Activated gamma-delta T cell treated with anti-CD3 and anti-CD28 coated beads, Interleukin-2, amount 50 U/mL, for 16 hours (primary cell): ENCODE measurements at places on chromosomes 7 and 10.

GRCh38 chr7:106367018-106367420, 82.2 kb upstream of the NAMPT start:
- no peak for DNase-seq

DNA sequence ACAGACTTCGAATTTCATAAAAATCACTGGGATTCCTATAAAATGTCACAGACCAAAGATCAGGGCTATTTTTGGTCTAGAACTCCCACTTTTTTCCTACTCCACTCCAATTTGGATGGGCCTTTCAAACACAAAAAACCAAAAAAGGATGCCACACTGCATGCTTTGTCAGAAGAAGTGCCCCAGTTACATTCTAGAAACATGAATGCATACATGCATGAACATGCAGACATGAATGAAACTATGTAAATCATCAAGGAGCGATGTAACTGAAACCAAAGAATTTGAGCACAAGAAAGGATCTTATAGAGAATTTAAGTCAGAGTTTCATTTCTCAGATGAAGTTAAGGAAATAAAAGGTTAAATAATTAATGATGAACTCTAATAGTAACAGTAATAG, 31.8 kb upstream of the FAM133B start:
- DNase-seq: no peak

- DNase-seq: no peak
Measured at GRCh38 chr7:33418251-33418701, 288.9 kb downstream of the BBS9 start.

- DNase-seq: no peak
Measured at GRCh38 chr10:118776960-118777359, 22.2 kb upstream of the CACUL1 start.

DNA sequence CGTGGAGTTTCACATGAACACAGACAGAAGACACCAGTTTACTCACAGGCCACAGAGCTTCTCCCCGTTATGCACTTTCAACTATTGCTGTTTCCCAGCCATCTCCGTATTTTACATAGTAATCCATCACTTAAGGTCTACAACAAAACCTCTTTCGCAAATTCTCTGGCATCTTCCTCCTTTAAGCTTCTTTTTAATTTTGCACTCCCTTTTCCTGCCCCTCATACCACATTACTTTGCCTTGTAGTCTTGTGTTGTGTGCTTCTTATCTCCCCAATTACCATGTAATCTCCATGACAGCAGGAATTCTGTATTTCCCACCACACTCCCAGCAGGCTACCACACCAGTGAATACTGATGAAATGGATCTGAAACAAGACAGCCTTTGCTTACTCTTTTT, 87.3 kb downstream of the ODAD2 start:
- DNase-seq: no peak

DNA sequence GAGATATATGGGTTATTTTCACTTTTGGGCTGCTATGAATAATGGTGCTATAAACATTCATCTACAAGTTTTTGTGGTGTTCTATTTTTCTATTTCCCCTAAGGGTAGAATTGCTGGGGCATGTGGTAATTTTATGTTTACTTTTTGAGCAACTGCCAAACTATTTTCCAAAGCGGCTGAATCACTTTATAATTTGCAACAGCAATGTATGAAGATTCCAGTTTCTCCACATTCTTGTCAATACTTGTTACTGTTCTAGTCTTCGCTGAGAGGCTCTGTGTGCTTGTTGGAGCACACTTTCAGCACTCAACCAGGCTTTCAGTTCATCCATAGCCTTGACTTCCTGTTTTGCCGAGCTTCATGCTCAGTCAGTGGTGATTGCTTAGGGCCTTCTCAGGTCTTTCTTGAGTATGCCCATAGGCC, 39.0 kb downstream of the ADK start:
- DNase-seq: no peak

DNA sequence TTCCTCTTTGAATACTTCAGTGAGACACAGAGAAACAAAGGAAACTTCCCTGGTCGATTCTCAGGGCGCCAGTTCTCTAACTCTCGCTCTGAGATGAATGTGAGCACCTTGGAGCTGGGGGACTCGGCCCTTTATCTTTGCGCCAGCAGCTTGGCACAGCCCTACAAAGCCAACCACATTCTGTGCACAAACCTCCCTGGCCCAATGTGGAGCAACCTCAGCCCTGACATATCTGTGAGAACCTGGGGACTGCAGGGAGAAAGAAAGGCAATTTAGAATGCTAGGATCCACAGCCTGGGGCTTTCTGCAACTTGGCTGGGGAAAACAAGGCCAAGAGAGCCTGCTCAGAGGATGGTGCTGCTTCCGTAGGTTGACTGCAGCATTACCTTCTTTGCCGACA, 63.5 kb upstream of the PRSS58 start:
- DNase-seq: no peak

DNA sequence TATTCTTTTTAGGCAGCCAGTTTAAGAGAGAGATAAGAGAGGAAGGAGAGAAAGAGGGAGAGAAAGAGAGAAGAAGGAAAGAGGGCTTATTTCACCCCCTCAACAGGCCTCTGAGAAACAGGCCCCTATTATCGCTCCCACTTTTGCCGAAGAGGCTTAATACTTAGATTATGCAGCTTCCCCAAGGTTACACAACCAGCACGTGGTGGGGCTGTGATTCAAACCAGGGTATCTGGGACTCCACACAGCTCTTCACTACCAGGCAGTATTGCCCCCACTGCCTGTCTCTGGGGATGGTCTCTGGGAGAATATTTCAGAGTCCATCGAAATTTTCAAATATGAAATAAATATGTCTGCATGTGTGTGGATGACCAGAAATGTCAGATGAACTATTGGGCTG, 3.0 kb downstream of the GIMAP1 start:
- no peak for DNase-seq

- DNase-seq: no peak
Measured at GRCh38 chr10:96636551-96636950, 49.7 kb upstream of the TM9SF3 start.

DNA sequence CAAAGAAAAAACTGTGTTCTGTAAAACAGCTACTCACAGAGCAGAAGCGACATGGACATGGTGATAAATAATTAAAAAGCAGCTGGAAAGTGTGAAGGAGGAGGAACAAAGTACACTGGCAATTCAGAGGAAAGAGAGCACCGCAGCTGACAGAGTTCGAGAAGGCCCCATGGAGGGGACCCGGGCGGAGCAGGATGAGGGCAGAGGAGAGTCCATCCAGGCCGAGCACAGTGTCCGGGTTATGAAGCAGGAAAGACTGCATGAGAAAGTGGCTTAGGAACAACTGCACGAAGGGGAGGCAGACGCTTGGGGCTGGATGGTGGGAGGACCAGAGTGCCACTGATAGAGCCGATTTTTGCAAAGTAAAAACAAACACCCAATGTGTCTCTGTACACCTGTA, 185.5 kb downstream of the ZMYND11 start:
- DNase-seq: no peak

DNA sequence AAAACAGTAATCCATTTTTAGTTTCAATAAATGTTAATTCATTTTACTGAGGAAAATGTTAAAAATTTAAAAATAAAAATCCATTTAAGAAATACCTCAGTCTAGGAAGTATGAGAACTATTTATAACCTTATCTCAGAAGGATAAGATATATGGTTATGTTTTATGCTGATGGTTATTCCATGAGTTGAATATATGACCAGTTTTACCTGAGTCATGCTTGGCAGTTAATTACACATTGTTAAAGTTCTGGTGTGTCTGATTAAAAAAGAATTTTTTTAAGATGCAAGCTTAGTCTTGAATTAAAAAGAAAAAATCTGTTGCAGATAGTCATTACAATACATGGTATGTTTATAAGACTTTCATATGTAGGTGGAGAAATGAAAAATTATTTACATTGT, 191.7 kb downstream of the ARL4A start:
- no peak for DNase-seq

GRCh38 chr10:12969951-12970350, 31.6 kb downstream of the CCDC3 start:
- DNase-seq: no peak

GRCh38 chr7:130758429-130759056, 24.5 kb upstream of the KLF14 start:
- DNase-seq: no peak

GRCh38 chr10:97023401-97024167, 162.2 kb downstream of the SLIT1 start:
- no peak for DNase-seq

DNA sequence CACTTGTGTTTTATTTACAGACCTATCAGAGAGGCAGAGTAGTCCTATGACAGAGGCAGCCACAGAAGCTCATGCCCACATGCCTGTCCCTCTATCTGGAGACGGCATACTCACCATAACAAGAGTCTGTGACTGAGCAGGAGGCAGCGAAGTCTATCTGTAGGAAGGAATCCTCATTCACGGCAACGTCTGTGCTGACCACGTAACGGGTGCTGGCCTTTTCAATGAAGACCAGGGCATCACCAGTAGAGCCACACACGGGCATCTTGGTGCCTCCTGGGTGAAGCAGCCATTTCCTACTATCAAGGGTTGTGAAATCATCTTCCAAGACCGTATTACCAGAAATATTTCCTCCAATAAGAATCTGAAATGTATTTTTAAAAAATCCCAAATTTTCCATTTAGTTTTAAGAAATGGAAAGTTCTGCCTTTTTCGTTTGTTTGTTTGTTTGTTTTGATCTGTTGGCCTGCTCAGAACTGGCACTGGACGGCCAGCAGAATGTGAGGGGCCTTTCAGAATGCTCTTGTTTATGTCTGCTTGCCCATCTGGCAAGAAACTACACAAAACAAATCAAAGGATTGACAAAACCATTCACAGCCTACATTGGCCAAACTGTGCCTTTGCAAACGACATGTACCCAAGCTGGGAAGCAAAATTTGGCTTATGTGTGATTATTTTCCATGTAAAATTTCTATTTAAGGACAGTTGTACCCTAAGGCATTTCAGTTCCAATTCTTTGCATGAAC, 93.1 kb upstream of the SLC26A5 start:
- no peak for DNase-seq

DNA sequence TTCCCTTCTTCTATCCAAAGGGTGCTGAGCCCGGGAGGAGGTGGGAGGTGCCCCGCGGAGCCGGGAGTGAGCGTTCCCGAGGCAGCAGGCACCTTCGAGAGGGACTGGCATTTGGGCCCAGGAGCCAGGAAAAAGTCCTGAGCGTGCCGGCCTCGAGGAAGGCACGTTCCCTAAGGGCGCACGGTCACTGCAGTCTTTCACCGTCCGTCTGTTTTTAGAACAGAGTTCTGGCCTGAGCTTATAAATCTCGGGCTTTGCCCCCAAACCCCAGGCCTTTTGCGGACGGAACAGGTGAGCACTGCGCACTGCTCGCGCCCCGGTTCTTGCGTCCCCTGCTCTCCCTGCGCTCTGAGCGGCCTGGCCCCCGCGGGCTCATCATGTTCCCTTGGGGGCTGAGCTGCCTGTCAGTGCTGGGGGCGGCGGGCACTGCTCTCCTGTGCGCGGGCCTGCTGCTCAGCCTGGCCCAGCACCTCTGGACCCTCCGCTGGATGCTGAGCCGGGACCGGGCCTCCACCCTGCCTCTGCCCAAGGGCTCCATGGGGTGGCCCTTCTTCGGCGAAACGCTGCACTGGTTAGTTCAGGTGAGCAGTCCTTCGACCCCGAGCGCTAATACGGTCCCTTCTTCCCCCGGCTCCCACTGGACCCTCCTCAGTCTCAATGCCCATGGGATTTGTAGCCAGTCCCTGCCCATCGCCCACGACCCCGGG, 442 bp downstream of the CYP26C1 start:
- DNase-seq: no peak

- no peak for DNase-seq
Measured at GRCh38 chr7:157053118-157053517, 42.7 kb upstream of the MNX1 start.

GRCh38 chr10:78570633-78571235, 498.0 kb upstream of the ZMIZ1 start:
- no peak for DNase-seq

GRCh38 chr10:130934293-130935127, 377.0 kb downstream of the TCERG1L start:
- DNase-seq: no peak

GRCh38 chr10:100615908-100616307, 80.2 kb downstream of the HIF1AN start:
- DNase-seq: no peak

DNA sequence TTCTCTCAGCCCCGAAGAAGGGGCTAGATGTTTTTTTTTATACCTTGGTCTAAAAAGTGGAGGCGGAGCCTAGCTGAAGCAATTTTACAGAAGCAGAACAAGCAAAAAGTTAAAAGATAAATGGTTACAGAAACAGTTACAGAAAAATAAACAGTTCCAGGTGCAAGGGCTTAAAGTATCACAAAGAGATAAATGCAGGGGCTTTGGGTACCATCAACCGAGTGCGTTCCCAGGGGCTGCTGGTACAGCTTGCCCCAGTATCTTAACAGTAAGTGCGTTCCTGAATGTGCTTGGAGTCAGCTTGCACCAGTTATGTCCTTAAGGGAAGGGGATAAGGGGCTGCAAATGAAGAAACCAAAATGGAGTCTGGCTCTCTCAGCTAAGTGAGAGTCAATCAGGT, 173.9 kb upstream of the MBL2 start:
- DNase-seq: no peak

DNA sequence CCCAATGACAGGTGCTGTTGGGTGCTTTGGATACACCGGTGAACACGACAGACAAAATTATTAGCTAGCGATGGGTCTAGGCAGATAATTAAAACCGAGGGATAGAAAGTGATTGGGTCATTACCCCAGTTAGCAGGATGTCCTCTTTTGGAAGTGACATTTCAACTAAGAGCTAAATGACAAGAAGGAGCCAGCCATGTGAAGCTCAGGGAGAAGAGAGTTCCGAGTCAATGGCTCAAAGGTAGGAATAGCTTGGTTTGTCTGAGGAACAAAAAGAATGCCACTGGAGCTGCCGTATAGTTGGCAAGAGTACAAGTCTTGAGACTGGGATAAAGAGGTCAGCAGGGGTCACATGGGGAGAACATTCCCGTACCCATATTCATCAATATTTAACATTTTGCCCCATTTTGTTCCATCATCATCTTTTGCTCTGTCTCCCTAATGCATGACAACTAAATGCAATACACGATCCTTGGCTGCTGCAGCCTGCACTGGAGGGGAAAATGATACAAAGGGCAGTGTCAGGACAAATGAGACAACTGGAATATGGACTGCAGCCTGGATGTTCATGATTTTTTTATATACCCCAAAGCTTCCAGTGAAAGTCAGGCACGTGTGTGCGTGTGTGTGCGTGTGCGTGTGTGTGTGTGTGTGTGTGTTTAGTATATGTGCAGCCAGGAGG, 115.7 kb downstream of the ICA1 start:
- DNase-seq: no peak

- no peak for DNase-seq
Measured at GRCh38 chr10:133085251-133086125, 2.2 kb upstream of the ADGRA1 start.

DNA sequence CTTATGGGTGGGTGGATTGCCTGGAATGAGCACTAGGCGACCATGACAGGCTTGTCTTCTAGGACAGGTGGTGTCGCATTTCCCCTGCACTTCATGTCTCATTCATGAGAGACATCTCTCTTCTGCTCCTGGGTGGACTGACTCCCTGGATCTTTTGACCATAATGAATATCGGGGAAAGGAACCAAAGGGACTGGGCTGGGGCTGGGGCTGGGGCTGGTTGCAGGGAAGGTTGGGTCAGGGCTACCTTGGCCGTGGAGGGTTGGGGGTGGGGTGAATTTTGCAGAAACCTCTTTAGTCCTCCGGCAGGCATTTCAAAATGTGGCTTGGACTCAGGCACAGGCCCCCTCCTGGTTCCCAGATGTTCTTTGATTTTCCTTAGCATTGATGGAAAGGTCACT, 319.2 kb downstream of the ZNF716 start:
- DNase-seq: no peak

GRCh38 chr7:27339478-27339877, 96.9 kb downstream of the EVX1 start:
- DNase-seq: no peak

- DNase-seq: no peak
Measured at GRCh38 chr10:28793482-28793881, 116.2 kb downstream of the BAMBI start.

GRCh38 chr7:51817694-51818225, 501.2 kb upstream of the COBL start:
- DNase-seq: no peak
